Hematopoietic multipotent progenitor cell treated with erythropoietin and hydrocortisone succinate and interleukin-3 and kit ligand, for 17 days (in vitro differentiated cells): ENCODE measurements at places on chromosomes 11 and 22.

- DNase-seq: no peak
These were observed 14.3 kb upstream of the BCL9L start for GRCh38 chr11:118939953-118940598.

- no peak for DNase-seq
These were observed 3.6 kb upstream of the MB start for GRCh38 chr22:35620624-35621251.

DNA sequence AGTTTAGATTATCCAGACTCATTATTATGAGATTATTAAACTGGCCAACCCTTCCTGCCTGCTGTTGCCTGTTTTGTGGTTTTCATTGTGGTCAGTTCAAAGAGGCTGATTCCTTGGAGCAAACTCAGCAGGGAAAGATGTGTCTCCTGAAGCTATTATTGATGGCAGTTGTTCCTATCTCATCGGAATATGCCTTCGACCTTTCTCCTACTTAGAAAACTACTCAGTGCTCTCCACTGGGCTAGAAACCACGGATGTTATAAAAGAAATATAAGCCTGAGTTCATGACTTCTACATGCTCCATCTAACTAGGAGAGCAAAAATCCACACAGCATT lies 80.2 kb upstream of the NAV2 start:
- DNase-seq: no peak

- DNase-seq: no peak
These were observed 301 bp upstream of the ADM2 start for GRCh38 chr22:50481045-50481439.

DNA sequence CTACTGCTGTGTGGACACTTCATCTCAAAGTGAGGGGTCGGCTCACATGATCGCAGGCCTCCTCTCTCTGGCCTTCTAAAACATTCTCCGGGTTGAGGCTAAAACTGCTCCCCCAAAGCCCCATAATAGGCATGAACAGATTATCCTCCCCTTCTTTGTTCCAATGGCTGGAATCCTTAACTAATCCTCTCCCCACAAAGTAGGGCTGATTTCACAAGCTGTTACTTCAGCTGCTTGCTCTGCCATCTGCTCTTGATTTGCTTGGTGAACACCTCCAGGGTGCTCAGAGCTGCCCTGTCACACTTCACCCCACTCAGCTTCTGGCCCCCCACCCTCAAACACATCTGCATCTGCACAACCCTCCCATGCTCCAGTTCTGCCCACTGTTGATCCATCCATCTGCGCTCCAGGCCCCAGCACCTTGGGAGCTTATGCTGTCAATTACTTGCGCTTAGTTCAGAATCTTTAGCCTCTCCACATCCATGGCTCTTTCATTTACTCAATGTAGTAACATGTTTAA lies 173.1 kb upstream of the API5 start:
- DNase-seq: no peak

GRCh38 chr11:69213316-69213715 lies 57.6 kb downstream of the SMIM38 start:
- DNase-seq: no peak

DNA sequence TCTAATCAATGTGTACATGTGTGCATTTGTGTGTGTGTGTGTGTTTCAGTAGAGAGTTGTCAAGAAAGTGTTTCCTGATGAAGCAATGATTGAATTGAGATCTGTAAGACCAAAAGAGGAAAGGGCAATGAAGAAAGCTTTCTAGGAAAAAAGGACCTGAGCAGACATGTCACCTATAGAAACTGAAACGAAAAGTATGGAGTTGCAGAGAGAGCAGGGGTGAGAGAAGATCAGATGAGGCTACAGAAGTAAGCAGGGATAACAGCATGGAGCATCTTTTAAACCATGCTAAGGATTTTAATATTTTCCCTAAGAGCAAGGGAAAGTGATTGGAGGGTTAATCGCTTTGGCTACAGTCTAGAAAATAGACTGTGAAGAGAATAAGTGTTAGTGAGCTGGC lies 1459.4 kb upstream of the TENM4 start:
- no peak for DNase-seq

GRCh38 chr22:39562839-39563489 lies 7.6 kb upstream of the CACNA1I start:
- no peak for DNase-seq

- no peak for DNase-seq
These were observed 1.3 kb upstream of the RFPL2 start for GRCh38 chr22:32205974-32206773.

GRCh38 chr11:131884461-131885073 lies 514.2 kb downstream of the NTM start:
- DNase-seq: no peak

- DNase-seq: no peak
These were observed 15.1 kb upstream of the RRAS2 start for GRCh38 chr11:14373941-14374646.

GRCh38 chr11:31921081-31921480 lies 110.0 kb upstream of the PAX6 start:
- no peak for DNase-seq
